Spleen (tissue), 13 donors: ENCODE measurements at places on chromosomes 7 and 10. TPM values are rescaled to one million over a fixed set of nuclear protein-coding genes. Genes with fewer than 3 reads are reported as not detected.
A peak's percentile ranks its signal among the peaks of the same experiment; 100 is the strongest.

Gene HABP2
- not detected for polyA plus RNA-seq

Gene SLC39A12
- 0.09 TPM for polyA plus RNA-seq

Gene CRYGN
- polyA plus RNA-seq, result 0.32 TPM

Gene RNF32
- polyA plus RNA-seq, result 0.86 TPM

Gene LGI1
- not detected for polyA plus RNA-seq

Gene MUC12
- 1.3 TPM for polyA plus RNA-seq

Gene PALD1
- 16.8 TPM for polyA plus RNA-seq

GRCh38 chr7:105131033-105131656 lies 117.1 kb downstream of the KMT2E start:
- DNase-seq, result no peak

DNA sequence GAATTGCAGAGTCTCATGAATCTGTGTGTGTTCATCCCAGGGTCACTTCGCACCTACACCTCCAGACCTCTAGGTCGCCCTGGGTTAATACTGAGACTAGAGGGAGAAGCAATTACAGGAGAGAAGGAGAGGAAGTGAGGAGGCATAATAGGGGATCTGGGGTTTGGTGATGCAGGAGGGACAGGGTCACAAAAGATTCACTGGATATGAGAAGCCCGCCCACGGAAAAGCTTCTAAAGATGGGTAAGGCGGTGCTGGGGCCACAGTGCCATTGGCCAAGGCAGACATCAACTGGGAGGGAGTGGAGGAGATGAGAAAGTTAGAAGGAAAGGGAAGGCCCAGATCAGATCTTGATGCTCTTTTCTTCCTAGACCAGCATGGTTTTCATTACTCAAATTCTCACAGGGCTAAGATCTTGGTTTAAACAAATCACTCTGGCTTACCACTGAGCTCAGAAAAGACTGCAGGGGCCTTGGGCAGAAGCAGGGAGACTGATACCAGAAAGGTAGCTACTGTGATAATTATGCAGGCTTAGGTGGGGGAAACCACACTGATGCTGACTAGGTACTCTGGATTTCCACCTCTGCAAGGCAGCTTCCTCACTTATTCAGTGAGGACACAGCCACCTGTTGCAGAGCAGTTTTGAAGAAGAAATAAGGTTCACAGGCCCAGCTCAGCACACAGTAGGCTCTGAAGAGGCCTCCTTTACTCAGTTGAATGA lies 17.4 kb upstream of the ZNF273 start:
- DNase-seq, result no peak

GRCh38 chr7:28858895-28859294 lies 99.2 kb downstream of the TRIL start:
- DNase-seq, result no peak

- DNase-seq, result peak; percentile 91
Observed at GRCh38 chr7:2680792-2681490, 7.1 kb upstream of the AMZ1 start.

GRCh38 chr10:44234483-44234875 lies 150.4 kb downstream of the CXCL12 start:
- DNase-seq, result no peak

DNA sequence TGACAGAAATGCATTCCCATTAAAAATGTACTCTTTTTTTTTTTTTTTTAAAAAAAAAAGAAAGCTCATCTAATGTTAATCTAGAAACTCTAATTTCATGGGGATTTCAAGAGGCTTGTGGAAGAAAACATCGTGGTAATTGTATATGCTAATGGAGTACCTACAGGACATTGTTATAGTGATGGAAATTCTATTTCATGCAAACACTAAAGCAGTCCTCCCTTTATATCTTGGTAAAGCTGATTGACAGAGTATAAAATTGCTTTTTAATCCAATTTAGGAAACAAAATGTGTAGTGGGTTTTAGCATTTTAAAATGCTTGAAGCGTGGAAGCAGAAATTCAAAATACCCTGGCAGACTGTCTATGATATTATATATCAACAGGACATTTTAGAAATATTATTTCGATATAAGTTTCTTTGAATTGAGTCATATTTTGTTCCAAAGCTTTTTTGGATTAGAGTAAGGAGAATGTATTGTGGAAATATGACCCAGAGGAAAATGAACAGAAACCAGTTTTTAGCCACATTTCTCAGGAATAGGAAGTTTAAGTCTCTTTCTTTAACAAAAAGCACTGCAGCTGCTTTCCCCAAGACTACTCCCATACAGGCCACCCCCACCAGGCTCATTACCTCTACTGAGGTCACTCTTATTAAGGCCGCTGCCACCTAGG lies 121.9 kb downstream of the WNT2 start:
- no peak for DNase-seq

DNA sequence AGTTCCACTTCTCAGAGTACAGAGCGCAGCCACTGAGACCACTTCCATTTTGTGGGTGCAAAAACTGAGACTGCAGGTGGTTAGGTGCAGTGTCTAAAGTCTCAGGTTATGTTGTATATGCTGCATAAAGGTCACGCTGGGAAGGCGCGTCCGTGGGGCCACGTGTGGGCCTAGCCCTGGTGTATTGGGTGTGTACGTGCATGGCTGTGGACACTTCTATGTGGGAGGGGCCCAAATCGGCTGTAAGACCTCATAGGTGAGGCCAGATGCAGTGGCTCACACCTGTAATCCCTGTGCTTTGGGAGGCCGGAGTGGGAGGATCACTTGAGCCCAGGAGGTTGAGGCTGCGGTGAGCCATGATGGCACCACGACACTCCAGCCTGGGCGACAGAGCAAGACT lies 37.7 kb downstream of the GRID2IP start:
- no peak for DNase-seq

GRCh38 chr10:77832238-77832637 lies 94.3 kb downstream of the DLG5 start:
- no peak for DNase-seq

DNA sequence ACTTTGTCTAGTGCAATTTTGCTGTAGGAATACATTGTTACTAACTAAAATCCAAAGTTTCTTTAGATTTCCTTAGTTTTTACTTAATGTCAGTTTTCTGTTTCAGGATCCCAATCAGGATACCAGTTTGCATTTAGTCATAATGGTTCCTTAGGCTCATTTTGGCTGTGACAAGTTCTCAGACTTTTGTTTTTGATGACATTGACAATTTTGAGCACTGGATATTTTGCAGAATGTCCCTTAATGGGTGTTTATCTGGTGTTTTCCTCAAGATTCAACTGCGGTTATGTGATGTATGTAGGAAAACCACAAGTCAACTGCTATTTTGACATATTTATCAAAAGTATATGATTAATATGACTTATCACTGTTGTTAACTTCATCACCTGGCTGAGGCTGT lies 482.6 kb downstream of the PCDH15 start:
- DNase-seq, result no peak

GRCh38 chr7:134922720-134923704 lies 63.3 kb upstream of the AGBL3 start:
- DNase-seq, result no peak

GRCh38 chr10:118369641-118370205 lies 27.6 kb upstream of the FAM204A start:
- no peak for DNase-seq
